ENCODE measurements at places on chromosomes 7 and 10. TPM values are rescaled to one million over a fixed set of nuclear protein-coding genes. Genes with fewer than 3 reads are reported as not detected.

GRCh38 chr7:143418681-143419458, 10.2 kb upstream of the EPHA1 start:
- no peak for DNase-seq

DNA sequence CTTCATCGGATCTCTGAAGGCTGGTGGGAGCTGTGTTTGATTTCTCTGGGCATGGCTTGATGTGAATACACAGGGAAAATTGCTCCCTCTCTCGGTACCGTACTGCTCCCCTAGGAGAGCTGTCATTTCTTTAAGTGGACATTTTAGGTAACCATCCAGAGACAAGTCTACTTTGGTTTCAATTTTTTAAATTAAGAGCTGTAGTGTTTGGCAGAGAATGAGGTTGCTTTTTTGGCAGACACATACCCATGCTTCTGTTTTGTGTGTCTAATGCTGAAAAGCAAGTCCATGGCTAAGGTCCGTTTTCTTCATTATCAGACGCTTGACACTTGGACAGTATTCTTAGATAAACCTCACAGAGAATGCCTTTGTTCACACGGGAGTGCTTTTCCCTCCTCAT, 61.3 kb upstream of the TRIL start:
- no peak for DNase-seq

- no peak for DNase-seq
Measured at GRCh38 chr10:103490986-103491314, 2.6 kb upstream of the NEURL1 start.

DNA sequence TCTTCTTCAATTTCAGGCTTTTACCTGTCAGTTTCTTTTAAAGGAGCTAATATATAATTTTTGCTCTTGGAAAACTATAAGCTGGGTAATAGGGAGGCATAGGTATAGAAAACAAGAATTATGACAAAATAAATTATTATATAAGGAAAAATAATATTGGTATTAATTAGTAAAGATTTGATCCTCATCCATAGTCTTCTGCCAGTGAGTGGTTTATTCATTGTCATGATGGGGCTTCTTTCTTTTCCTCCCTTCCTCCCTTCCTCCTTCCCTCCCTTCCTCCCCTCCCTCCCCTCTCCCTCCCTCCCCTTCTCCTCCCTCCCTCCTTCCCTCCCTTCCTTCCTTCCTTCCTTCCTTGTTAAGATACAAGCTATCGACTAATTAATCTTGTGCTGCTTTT, 698.6 kb downstream of the SORCS3 start:
- no peak for DNase-seq

MACC1 gene
- total RNA-seq: 61.7 TPM
